HT1080 (cell line): ENCODE measurements at places on chromosomes 5 and 9.
A peak's percentile ranks its signal among the peaks of the same experiment; 100 is the strongest.

- DNase-seq, result no peak
These were observed 167.6 kb upstream of the FSTL4 start for GRCh38 chr5:133779828-133780475.

DNA sequence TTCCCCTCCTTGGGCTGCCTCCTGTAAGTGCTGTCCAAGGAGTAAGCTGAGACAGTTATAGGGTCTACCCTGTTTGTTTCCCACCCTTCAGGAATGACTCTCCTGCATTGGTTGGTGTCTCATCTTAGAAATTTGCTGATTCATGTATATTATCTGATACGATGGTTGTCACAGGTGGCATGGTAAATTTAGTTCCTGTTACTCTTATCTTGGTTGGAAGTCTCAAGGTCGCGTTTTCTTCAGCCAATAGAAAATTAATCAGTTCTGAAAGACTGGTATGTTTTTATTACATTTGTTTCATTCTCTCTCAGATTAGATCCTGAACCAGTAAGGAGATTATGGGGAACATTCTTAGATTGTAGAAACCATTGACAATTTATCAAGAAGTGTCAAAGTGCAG, 42.7 kb downstream of the SCGB3A1 start:
- DNase-seq, result no peak

DNA sequence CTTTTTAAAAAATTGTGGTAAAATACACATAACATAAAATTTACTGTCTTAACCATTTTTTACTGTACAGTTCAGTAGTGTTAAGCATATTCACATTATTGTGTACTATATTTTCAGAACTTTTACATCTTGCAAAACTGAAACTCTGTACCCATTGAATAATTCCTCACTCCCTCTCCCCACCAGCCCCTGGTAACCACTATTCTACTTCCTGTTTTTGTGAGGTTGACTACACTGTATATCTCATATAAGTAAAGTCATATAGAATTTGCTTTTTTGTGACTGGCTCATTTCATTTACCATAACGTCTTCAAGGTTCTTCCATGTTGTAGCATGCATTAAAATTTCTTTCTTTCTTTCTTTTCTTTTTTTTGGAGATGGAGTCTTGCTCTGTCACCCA, 87.0 kb downstream of the LNPEP start:
- no peak for DNase-seq

GRCh38 chr5:42951293-42951840, 88.8 kb downstream of the ANXA2R start:
- no peak for DNase-seq

DNA sequence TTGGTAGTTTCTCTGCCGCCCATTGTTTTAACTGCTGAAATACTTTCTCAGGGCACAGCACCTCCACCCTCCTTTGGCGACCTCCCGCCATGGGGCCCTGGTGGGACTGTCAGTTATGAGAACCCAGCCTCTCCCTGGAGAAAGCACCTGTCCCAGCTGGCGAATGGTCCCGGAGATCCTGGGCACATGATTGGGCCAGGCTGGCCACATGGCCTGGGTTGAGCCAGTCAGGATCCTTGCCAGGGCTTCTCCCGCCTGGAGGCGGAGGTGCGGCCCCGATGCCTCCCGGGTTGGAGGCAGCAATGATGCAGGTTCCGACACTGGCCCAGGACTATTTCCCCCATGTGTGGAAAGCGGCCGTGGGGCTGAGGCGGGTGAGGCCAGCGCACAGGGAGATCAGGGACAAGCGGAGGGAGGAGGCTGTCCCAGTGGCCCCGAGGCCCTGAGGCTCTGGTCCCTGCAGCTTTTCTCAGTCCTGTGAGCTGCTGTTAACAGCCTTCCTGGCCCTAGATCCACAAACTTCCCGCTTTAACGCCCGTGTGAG, 13.6 kb downstream of the UNC5A start:
- no peak for DNase-seq

- no peak for DNase-seq
These were observed 96.5 kb upstream of the ADRA1B start for GRCh38 chr5:159819591-159820411.

DNA sequence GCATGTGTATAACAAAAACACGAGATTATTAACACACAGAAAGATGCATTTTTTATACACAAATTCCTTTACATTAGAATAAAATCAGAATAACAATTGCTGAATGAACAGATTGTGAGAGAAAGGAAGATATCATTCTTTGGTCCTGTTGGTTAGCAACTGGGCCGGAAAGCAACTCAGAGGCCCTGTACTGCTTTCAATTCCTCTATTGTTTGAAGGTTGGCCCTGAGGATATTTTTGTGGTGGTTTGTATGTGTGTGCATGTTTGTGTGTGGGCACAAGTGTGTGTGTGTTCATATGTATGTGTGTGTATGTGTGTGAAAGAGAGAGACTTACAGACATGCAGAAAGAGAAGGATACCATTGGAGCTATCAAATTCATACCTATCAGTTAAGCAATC, 356.8 kb upstream of the DMAC1 start:
- no peak for DNase-seq

DNA sequence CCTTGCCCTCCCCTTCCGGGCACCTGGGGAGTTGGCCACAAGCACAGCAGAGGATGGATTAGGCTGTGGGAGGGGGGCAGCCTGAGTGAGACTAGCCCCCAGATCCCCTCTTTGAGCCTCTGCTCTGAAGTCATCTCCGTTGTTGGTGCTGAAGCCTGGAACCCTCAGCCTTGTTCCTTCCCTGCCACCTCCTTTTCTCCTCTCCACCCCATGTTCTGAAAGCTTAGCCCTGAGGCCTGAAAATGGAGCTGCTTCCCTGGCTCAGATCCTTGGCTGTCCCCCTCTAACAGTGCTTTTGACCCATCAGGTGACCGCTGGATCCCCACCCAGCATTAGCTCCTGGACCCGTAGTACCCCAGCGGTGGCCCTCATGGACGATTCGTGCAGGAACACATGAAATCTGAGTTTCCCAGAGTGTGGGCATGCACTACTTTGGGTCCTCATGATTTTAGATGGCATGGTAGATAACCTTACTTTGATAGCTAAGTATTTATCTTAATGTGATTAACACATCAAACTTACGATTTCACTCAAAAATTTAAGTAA, 21.6 kb upstream of the ANGPTL2 start:
- DNase-seq, result no peak

DNA sequence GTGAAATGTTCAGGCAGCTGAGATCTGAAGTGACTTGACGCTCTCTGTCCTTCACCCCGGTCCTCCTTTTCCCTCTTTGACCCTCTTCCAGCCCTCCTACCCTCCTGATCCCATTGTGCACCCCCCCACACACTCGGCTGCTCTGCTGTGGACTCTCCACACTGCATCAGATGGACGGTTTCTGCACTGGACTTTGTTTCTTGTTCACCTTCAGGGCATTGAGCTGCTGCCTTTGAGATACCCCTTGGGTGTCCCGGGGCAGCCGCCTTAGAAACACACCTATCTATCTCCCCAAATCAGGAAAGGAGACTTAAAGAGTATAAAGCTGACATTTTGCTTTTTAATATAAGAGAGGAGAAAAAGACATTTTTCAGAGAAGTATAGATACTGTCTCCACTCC, 27.5 kb downstream of the AMBP start:
- no peak for DNase-seq

GRCh38 chr5:78334811-78335210, 25.6 kb upstream of the SCAMP1 start:
- no peak for DNase-seq

GRCh38 chr9:127162046-127162863, 39.8 kb upstream of the ANGPTL2 start:
- no peak for DNase-seq

- DNase-seq, result no peak
These were observed 918.9 kb downstream of the DTWD2 start for GRCh38 chr5:118069452-118069851.

DNA sequence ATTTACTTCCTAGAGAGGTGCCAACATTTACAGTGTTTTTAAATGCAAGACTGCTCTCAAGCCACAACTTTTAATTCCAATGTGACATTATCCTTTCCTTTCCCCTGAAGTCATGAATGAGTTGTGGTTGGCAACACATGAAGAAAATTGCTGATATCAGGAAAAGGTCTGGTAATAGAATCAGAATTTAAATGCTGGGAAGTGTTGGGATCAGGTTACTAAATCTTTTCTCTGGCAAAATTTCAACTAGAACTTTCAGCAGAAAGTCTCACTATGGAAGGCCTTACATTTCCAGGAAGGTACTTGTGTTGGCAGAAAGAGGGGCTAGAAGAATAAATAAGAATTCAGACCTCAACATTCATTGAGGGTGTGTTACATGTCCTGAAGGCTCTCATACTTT, 10.6 kb upstream of the SLC44A1 start:
- no peak for DNase-seq

DNA sequence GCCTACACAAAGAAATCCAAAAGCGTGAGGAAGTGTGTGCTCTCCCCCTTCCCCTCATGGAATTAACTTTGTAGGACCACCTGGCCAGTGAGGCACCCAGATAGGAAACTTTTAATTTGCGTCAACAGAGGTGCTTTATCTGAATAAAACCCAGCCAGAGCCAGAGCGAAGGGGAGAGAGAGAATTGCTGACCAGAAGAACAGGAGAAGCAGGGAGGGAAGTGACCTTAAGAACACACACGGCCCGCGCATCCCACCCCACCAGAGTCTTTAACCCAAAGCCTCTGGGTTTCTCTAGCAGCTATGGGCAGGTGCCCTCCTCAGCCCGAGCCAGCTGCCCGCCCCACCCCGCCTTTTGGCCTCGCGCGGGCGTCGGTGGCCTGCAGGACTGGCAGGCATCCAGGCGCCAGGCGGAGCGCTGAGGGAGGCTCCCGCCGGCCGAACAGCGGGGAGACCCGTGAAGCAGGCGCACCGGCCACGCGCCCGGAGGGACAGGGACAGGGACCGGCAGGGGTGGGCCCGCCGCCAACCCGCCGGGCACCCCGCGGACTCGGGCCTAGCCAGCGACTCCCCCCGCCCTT, 580 bp downstream of the ERAP1 start:
- DNase-seq, result peak; percentile 55

- DNase-seq, result no peak
These were observed 2.1 kb downstream of the HEXB start for GRCh38 chr5:74686962-74687751.

DNA sequence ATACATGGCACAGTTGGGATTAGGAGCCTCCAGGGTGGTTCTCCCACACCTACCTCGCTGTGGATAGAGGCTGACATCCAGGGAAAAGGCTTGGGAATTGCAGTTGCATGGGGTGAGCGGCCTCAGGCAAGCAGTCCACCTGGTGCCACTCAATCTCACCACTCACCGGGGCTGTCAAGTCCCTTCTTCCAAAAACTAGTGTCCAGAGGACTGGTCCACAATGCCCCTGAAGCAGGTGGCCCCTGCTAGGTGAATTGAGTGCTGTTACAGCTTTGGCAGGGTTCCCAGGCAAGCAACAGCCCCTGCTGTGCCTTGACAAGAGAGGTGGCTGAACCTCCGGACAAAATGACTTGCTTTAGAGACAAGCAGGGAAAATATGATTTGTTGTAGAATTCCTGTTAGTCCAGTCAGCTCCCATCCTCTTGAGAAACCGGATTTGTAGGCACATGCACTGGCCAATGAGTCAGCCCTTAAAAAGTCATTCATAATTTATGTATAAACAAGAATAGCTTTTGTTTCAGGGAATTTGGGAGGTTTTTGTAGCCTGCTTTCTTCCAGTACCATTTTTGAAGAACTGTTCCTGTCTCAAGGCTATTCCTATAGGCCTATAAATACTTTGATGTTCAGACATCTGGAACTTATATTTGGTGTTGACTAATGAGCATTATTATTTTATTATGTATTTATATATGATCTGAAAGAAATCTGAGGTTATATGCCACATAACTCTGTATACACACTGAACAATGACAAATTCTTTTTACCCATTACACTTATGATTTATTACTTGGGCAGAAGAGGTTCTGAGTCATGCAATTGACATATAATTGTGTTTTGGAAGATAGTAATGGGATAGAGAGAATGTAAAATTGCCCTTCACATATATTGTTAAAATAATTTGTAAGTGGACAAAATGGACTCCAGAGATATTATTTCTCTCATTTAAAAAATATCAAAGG, 411.1 kb downstream of the ACTL7B start:
- DNase-seq, result peak; percentile 94

DNA sequence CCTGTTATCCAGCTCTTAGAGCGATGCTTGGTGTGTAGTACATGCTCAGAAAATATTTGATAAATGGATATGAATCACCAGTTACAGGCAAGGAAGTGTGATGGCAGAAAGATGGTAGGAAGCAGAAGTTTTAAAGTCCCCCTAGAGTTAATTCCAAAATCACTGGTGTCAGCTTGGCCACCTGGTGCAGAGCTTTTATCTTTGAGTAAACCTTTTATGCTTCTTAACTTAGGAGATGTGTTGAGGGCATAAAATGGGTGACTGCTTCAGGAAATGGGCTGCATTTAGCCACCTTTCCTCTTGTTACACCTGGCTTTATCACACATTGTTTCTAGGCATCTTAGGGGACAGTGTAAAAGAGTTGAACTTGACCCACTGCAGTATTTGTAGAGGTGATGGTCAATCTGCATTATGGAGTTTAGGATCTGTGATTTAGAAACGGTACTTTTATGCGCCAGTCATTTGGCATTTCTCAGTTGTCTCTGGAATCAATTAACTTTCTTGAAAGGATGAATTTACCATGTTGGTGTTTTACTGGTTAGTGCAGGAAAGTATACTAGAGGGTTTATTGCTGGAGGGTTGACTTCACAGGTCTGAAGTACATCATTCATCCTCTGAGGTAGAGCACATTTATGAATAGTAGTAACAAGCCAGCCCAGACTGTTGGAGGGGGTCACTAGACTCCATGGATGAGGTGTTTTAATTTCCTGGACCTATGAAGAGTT, 7.5 kb upstream of the FAM120AOS start:
- no peak for DNase-seq

DNA sequence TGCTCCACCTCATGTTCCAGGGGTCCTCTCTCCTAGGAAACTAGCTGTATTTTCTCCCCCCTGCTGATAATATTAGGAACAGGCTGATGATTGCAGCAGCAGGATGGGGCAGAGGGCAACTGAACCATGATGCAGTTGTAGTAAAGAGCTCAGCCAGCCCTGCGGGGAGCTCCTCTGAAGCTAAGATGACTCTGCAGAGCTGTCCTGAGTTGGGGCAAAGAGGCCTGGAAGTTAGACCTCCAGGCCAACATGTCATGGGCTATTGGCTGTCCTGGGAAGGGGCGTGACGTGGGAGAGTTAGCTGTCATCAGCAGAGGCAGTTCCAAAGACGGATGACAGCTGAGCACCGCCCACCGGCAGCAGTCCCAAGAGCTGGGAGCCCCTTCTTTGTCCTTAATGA, 6.6 kb upstream of the FBP1 start:
- DNase-seq, result no peak

- no peak for DNase-seq
These were observed 131.5 kb downstream of the MELK start for GRCh38 chr9:36704148-36704547.

- no peak for DNase-seq
These were observed 21.1 kb downstream of the CARTPT start for GRCh38 chr5:71740015-71740753.

GRCh38 chr9:12748016-12748415, 26.8 kb upstream of the LURAP1L start:
- peak; percentile 76 for DNase-seq
